LHCN-M2 (cell line): ENCODE measurements at places on chromosomes 2 and 18.

DNA sequence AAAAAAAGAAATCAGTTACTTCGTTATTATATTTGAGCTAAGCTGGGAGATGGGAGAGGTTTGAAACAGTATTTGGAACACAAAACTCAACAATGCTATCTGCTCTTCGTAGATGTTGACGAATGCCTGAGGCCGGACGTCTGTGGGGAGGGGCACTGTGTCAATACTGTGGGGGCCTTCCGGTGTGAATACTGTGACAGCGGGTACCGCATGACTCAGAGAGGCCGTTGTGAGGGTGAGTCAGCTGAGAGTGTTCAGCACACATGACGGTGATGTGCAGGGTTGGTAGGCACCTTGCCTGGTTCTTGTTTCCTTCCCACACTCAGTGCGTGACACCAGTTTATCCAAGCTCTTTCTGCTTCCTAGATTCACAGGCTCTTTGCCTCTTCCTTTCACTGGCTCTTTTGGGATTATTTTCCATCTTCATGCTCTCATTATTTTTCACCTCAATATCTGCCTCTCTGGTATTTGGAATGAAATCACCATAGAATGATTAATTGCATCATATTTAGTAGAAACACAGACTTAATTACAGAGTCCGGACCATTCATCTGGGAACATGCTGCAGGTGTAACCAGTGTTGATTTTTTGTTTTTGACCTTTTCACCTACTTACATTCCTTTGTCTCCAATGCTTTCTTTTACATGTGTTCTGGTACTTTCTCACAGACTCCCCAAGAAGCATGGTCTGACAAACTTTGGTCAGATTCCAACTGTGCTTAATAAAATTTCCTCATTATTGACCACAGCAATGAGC, 200.6 kb upstream of the RASGRP3 start:
- DNase-seq: peak; percentile 95

GRCh38 chr2:10161961-10162441, 39.5 kb downstream of the RRM2 start:
- no peak for DNase-seq

GRCh38 chr2:200702646-200703118, 109.0 kb upstream of the BZW1 start:
- no peak for DNase-seq

DNA sequence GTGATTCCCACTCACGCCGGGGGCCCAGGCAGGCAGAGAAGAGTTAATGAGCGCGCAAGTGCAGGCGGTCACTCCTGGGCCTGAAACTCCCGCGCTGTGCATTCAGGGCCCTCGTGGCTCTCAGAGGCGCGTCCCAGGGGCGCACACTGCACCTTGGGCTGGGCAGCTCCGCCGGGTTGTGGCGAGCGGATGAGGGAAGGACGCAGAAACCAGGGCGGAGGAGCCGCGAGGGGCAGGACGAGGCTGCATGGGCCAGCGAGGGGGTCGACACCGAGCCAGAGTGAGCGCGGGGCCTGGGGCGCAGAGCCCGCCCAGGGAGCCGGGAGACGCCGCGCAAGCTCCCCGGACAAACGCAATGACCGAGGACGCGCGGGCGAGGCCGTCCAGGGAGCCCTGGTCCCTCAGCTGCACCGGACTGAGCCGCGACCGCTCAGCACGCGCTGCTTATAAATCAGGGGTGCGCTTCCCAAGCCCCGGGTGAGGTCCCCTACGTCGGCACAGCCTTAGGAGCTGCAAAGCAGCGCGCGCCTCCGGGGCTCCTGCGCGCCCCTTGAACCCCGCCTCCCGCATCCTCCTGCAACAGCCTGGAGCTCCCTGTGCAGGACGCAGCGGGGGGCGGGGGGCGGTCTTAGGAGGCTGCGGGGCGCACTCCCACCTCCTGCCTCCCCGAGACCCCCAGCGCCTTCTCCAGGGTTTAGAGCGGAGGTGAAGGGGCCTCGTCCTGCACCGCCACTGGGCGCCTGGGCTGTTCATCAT, 180.2 kb upstream of the ALKAL2 start:
- DNase-seq: no peak

DNA sequence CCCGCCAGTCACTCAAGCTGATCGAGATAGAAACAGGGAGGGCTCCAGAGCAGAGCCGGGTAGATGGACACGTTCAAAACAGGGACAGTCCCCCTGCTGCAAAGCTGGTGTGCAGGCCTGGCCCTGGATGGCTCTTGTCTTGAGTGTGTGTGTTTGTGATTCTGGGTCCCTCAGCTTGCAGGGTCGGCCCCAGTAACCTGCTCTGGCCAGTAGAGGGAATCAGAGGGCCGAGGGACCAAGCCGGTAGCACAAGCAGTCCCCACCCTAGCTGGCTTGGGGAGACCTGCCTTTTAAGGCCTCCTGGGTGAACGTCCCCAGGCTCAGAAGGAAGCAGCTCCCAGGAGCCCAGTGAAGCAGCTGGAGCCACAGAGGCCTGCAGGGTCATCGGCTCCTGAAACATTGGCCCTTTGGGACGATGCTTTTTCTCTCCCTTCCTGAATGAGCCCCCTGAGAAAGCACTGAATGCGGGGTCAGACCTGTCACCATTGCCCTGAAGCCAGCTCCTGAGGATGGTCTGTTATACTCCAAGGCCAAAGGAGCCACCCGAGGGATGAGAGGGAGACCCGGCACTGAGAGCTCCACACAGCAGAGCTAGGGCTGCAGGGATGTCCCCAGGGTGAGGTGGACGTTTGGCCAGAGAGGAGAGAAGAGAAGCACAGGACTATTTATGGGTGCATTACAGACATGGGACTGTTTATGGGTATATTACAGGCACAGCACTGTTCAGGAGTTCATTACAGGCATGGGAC, 15.4 kb upstream of the MLPH start:
- no peak for DNase-seq

GRCh38 chr2:234273887-234274584, 222.8 kb downstream of the ARL4C start:
- no peak for DNase-seq

- DNase-seq: no peak
These were observed 134.8 kb downstream of the COL6A3 start for GRCh38 chr2:237279012-237279768.
